Anterior cingulate cortex (tissue), 58 donors: ENCODE measurements at places on chromosomes 4 and X.

DNA sequence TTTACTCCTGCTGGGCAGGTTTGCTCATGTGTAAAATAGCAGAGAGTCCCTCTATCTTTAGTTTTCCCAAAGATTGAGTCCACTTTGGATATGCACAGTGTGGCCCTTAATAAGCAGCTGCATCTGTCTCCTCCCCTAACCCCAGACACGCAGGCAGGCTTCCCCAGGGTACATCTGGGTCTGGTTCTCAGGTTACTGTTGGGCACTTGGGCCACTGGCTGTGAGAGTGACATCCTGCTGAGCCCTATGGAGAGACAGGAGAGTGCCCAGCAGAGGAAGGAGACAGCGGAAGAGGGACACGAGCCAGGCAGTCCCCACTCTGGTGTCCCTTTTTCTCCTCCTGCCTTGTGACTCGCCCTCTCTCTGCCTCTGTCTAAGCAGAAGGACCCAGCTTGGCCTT, 16.0 kb downstream of the XK start:
- no peak for DNase-seq

GRCh38 chr4:85946821-85947220, 413.0 kb downstream of the MAPK10 start:
- DNase-seq: no peak

GRCh38 chrX:18390941-18391538, 34.4 kb upstream of the CDKL5 start:
- peak; percentile 4 for DNase-seq

- no peak for DNase-seq
These were observed 37.0 kb upstream of the NUDT6 start for GRCh38 chr4:122959441-122959840.

- no peak for DNase-seq
These were observed 41.8 kb upstream of the SORBS2 start for GRCh38 chr4:185853841-185854240.
